ENCODE measurements at places on chromosomes 1 and 21.
A peak's percentile ranks its signal among the peaks of the same experiment; 100 is the strongest.

DNA sequence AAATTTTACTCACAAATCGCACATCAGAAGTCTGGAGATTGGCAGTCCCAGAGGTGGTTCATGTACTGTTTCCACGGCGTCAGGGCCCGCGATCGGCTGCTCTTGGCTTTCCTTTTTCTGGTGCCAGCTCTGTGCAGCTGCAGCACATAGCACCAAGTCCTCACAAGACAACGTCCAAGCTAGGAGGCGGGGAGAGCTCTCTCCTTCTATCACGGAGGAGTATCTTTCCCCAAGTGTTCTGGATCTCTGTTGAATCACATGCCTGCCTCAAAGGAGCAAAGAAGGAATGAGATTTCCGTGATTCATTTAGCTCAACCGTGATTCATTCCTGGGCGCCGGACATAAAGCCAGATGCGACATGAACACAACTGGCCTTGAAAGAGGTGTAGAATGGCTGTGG is 25.5 kb downstream of the MT1HL1 start:
- no peak for DNase-seq

DNA sequence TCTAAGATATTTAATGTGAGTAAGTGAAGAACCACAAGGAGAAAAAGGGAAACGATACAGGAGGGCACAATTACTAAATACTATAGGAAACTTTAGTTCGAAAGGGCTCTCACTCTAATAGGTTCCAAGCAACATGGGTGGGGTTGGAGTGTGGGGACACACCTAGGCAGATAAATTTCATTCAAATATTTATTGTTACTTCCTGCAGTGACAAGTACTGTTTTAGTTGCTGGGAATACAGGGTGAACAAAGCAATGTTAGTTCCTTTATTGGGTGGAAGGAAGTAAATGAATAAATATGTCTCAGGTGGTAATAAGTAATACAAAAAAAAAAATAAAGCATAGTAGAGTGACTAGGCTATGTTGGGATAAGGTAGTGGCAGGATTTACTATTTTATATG is 73.2 kb upstream of the B3GALT2 start:
- DNase-seq: no peak

DNA sequence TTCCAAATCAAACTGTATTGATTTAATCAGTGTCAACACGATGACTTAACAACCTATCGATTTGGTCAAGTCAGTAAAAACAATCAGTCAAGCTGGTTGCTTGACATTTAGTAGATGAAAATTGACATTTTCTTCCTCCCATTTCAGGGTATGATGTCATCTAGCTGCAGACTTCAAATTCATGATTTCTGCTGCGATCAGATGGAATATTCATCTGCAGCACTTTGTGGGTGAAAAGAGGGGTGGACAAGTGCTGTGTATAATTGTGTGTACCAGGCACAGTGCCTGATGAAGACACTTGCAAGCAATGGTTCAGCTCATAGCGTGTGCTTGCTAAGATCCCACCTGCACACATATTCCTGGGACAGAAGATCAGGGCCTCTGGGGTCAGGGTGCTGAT is 479.8 kb downstream of the DISC1 start:
- DNase-seq: no peak

GRCh38 chr1:64955097-64956009 is 11.0 kb downstream of the JAK1 start:
- DNase-seq: no peak

DNA sequence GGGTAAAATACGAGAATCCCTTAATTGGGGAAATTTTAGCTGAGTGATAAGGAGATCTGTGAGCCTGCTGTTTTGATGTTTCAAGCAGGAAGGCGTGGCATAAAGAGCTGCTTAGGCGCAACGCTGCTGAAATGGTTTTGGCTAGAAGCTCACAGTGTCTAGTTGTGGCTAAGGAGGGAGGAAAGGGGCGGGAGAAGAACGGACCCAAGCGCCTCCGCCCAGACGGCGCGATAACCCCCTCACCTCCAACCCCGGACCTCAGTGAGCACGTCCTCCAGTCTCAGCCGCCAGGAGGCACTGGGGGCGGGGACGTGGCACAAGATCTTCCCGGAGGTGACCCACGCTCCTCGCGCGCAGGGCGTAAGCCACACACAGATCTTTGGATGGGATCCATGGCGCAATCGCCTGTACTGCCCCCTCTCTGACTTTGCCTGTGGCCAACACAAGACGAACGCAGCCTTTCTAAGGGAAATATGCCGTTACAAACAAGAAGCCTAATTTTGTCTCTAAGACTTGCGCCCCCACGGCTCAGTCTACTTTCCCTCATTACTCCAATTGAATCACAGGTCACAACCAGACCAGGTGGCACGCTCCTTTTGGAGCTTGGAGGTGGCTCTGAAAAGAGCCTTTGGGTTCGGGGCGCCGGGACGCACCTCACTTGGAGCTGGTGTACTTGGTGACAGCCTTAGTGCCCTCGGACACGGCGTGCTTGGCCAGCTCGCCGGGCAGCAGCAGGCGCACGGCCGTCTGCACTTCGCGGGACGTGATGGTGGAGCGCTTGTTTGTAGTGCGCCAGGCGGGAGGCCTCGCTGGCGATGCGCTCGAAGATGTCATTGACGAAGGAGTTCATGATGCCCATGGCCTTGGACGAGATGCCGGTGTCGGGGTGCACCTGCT is 23.4 kb upstream of the RNF187 start:
- DNase-seq: no peak

- DNase-seq: no peak
Observed at GRCh38 chr1:91753878-91754277, 132.1 kb downstream of the TGFBR3 start.

GRCh38 chr1:243349128-243349527 is 93.3 kb downstream of the SDCCAG8 start:
- DNase-seq: no peak

GRCh38 chr1:155993595-155993994 is 15.2 kb upstream of the ARHGEF2 start:
- DNase-seq: no peak

DNA sequence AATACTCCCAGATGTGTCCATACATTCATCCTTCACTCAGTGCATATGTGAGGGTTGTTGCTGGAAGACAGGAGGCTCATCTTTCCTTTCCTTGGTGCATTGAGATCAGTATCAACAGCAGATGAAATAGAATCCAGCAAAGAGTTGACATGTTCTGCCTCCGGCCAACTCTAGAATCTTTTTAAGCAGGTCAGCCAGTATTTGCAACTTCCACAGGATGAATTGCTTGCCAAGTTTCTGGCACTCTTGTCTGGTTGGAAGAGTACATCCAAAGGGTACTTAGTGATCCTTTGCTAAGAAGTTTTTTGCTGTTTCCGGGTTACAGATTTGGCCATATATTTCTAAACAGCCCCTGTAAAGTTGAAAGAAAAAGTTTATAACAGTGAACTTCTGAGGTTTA is 21.1 kb downstream of the SYNC start:
- no peak for DNase-seq

- DNase-seq: no peak
Observed at GRCh38 chr21:44471341-44471740, 16.0 kb downstream of the LRRC3 start.

- peak; percentile 90 for DNase-seq
Observed at GRCh38 chr1:159009704-159010361, at the start of gene IFI16. Gene IFI16, plus strand, starts transcription at chr1:159009907. Its CDS starts 4,774 bp downstream, at chr1:159014681.

DNA sequence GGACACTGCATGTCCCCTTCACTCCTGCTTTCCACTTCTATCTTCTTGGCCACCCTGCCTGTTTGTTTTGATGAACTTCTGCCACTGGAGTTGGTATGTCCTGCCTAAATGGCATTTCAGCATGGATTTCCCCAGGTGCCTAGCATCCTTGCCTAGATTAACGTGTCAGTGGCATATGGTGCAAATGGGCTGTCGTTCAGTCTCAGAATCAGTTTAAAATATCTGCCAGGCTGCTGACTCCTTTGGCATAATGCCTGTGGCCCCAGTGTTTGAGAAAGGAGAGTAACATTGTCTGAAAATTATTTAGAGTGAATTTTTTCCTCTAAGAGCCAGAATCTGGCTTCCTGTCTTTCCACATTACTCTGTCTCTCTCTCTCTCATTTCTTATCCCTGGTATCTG is 64.9 kb upstream of the BARHL2 start:
- DNase-seq: no peak

- no peak for DNase-seq
Observed at GRCh38 chr1:94101613-94102525, 19.1 kb downstream of the ABCA4 start.

DNA sequence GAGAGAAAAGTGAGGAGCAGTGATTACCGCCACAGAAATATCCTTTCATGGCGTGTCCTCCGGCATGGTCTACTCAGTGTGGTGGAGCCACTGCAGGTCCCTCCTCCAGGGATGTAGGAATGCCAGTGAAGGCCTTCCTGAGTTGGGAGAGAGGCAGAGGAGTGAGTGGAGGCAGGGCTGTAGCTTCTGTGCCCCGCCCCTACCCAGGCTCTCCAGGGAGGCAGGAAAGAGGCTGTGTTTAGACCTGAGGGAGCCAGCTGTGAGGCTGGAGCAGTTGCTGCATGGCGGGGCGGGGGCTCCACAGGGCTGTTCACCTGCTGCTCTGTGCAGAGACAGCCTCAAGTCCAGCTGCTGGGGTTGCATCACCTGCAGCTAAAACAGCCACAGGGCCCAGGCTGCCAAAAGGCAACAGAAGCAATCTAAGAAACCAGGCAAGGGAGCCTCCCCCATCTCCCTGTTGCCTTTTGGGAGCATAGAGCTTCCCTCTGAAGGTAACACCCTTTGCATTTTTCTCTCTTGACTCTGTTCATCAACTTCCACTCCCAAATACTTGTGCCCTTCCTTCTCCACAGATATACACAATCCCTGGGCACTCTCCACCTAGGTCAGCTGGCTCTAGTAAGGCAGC is 801 bp upstream of the ANXA9 start:
- no peak for DNase-seq

DNA sequence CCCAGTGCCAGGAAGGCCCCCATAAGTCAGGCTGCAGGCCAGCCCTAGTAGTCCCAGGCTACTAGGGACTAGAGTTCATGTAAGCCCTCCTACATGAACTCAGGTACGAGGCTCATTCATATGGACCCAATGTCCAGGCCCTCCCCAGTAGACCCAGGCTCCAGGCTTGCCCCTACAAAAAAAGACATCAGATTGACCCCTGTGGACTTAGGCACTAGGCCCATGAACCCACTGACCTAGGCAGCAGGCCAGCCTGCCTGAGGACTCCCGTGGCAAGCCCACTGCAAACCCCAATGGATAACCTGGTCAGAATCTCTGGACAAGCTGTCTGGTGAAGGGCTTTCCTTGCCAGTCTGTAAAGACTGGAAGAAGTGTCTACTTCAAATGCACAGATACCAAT is 51.2 kb downstream of the TNNI3K start:
- DNase-seq: no peak

GRCh38 chr1:1351511-1352427 is 2.6 kb upstream of the DVL1 start:
- DNase-seq: no peak

DNA sequence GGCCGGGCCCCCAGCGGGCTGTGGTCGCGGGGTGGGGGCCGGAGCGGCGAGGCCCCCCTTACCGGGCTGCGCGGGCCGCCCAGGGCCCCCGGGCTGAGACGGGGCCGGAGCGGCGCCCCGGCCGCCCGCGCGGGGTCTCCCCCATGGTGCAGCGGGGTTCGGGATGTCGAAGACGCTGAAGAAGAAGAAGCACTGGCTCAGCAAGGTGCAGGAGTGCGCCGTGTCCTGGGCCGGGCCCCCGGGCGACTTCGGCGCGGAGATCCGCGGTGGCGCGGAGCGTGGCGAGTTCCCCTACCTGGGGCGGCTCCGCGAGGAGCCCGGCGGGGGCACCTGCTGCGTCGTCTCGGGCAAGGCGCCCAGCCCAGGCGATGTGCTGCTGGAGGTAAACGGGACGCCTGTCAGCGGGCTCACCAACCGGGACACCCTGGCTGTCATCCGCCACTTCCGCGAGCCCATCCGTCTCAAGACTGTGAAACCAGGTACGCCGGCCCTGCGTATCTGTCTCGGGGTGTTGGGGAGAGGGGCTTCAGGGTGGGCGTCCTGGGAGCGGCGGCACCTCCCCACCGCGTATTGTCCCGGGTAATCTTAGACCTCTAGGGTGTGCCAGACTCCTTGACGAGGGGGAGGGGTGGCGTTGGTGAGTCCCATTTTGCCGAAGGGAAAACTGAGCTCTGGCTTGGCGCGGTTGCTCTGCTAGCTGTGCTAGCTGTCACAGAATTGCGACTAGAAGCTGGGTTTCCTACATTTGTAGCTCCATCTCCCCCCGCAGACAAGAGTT is 745 bp downstream of the MAGI3 start:
- DNase-seq: no peak

DNA sequence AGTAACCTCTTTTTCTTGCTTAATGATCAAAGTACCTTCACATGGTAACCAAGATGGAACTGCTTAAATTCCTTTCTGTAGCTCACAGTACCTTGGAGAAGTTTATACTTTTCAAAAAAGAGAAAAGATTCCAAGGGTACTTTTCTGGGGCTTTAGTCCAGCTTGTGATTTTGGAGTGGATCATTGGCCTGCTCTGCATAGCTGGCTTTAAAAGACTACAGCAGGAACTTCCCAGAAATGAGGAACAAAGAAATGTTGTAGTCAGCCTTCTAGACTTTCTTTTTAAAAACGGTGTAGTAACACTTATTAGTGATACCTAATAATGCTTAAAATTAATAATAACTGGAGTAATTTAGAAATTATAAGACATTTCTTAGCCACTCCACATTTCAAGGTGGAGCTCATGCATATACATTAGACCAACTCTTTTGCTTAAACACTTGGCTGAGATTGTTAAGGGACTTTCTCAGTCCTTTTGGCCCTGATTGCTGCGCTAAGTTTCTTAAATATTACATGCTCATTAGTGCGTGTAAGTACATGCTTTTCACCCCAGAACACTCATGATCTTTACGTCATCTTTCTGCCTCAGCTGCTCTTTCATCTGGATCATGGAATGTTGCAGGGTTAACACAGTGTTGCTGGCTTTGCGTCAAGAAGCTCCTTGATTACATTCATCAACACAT is 57.3 kb downstream of the SDCCAG8 start:
- no peak for DNase-seq

- no peak for DNase-seq
Observed at GRCh38 chr1:237138551-237138950, 96.6 kb downstream of the RYR2 start.

- no peak for DNase-seq
Observed at GRCh38 chr1:205315008-205315618, 6.4 kb downstream of the NUAK2 start.

- no peak for DNase-seq
Observed at GRCh38 chr1:14926229-14926628, 227.3 kb upstream of the TMEM51 start.

GRCh38 chr1:44602634-44603628 is 71.3 kb downstream of the TMEM53 start:
- no peak for DNase-seq

DNA sequence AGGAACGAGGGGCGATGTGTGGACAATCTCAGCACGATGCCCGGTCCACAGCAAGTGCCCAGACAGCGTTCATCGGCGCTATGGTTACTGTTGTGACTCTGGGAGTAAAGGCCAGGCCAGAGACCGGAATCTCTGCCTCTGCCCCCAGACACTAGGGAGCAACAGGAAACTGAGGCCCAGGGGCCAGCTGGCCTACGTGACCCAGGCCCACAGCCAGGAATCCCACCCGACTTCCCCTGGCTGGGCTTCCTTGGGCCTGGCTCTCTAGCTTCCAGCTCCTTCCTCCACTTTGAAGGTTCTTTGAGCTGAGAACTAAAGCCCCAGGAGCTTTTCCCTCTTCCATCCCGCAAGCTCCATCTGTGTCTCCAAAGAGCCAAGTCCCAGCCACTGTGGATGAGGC is 4.6 kb downstream of the LRP8 start:
- no peak for DNase-seq

Data from non-pigmented ciliary epithelial cell (primary cell).